NCI-H146 (cell line): ENCODE measurements at places on chromosomes 3 and 15.

- DNase-seq: no peak
Observed at GRCh38 chr3:49316696-49317457, 23.0 kb downstream of the USP4 start.

GRCh38 chr3:113166719-113167492 lies 44.5 kb upstream of the BOC start:
- no peak for DNase-seq

GRCh38 chr3:13203398-13204176 lies 130.4 kb upstream of the IQSEC1 start:
- DNase-seq: no peak

DNA sequence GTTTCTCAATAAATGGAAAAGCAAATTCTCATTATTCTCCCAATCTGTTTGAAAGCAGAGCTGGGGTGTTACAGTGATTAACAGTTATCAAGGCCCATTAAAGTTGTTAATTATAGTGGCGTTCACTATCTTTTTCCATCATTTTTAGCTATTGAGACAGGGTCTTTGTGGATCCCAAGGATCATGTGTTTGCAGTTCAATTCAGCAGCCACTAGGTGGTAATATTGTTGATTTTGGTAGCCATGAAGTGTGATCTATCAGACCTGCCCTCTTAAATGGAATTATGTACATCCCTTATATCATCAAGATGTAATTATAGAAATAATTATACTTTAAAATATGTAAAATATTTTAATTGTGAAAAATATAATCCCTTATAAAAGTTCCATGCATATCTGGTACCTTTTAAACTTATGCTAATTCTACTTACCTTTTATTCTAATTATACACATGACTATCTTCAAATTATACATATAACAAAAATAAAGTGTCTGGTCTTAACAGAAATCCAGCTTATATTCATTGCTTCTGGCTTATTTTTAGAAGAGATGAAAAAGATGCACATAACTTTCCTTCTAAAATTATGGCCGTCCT lies 126.4 kb downstream of the GREM1 start:
- no peak for DNase-seq

DNA sequence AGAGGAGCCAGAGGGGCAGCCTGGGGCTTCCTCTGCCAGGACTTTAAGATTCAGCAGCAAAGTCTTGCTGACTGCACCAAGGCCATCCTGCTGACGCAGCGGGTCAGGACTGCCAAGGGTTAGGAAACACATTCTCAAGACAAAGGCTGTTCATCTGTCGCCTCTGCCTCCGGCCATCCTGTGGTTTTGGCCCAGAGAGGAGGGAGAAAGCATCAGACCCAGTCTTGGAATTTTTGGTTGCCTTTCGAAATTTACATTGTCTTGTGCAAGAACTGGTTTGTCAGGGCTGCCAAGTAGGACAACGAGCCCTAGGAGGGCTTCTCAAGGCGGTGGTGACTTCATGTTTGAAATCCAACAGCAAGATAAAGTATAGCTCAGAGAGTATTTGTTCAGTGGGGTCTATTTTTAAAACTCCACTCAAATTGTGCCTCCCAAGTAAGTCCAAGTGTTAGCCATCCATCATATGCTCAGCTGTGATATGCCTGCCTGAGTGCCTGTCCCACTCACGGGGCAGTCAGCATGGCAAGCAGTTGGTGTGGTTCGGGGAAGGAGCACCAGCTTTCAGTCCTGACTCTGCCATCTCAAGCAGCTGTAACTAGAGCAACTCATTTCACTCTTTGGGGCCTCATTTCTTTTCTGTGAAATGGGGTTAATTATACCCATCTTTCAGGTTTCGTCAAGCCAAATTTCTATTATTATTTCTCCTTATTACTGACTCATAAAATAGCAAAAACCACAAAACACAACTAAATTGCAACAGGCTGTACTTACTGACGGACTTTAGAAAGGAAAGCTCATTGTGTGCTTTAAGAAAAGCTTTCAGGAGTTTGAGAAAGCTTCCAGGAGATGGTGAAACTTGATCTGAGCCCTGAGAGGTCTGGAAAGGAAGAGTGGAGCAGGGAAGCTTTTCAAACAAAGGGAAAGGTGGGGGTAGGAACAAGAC lies 42.4 kb upstream of the RHO start:
- DNase-seq: no peak

- no peak for DNase-seq
Observed at GRCh38 chr3:98600412-98601095, 7.1 kb upstream of the CPOX start.
